A673 (cell line): ENCODE measurements at places on chromosomes 12 and 14. TPM values are rescaled to one million over a fixed set of nuclear protein-coding genes. Genes with fewer than 3 reads are reported as not detected.

- H3K27ac ChIP-seq, result no peak overlapping the region
- peaks cover 24% of the 10 kb centered on the region for H3K4me1 ChIP-seq
- no peak overlapping the region for H3K4me3 ChIP-seq
- DNase-seq, result no peak
- H3K36me3 ChIP-seq, result no peaks in the 10 kb centered on the region
Measured at GRCh38 chr14:71485833-71486232, 446.4 kb upstream of the RGS6 start.

GRCh38 chr14:50062438-50063085 is 53.8 kb downstream of the VCPKMT start:
- H3K36me3 ChIP-seq, result no peaks in the 10 kb centered on the region
- no peak overlapping the region for H3K4me3 ChIP-seq
- peaks cover 42% of the 10 kb centered on the region for H3K4me1 ChIP-seq
- H3K27ac ChIP-seq, result peak overlapping the region; percentile 93
- DNase-seq, result peak; percentile 92

DNA sequence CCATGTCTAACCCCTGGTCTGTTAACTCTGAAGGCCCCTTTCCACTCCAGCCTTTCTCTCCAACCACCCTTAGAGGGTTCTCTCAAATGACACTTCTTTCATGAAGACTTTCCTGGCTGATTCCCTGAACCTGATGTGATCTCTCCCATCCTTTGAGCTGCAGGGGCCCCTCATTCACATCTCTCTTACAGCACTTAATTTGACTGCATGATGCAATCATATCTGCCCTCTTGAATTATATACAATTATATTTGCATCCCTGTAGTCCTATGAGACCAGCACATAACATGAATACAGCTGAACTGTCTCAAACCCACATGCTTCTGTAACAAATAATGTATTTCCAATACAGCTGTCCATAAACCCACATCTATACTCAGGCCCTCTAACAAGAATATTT is 56.4 kb downstream of the PPP2R5E start:
- no peaks in the 10 kb centered on the region for H3K27me3 ChIP-seq
- peaks cover 23% of the 10 kb centered on the region for H3K4me1 ChIP-seq
- H3K36me3 ChIP-seq, result no peaks in the 10 kb centered on the region
- H3K27ac ChIP-seq, result peak overlapping the region; percentile 35
- H3K4me3 ChIP-seq, result no peak overlapping the region
- DNase-seq, result no peak

Gene SLC8A3
- total RNA-seq, result not detected in 2 replicates

- no peaks in the 10 kb centered on the region for H3K36me3 ChIP-seq
- no peak overlapping the region for H3K4me3 ChIP-seq
- H3K27me3 ChIP-seq, result no peaks in the 10 kb centered on the region
- no peak for DNase-seq
Measured at GRCh38 chr12:73421832-73422231, 1115.8 kb upstream of the ATXN7L3B start.

Gene PTGDR
- total RNA-seq, result not detected in 2 replicates

Gene CLEC6A
- not detected in 2 replicates for total RNA-seq

DNA sequence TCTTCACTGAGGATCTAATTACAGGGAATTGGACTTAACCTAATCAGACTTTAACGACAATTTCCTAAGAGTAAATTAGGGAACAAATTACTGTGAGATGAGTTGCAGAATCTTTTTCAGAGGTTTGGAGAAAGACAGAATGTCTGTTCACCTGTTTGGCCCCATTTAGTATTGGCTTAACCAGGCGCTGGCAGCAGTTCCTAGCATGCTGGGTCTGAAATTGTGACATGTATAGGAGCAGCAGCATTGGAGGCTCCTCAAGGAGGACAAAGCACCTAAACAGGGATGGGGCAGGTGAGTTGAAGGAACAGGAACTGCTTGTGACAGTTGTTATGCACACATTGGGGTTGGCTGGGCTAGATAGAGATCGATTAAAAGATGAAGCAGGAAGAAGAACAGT is 51.0 kb downstream of the KCNMB4 start:
- no peak for DNase-seq
- no peaks in the 10 kb centered on the region for H3K27me3 ChIP-seq
- no peaks in the 10 kb centered on the region for H3K36me3 ChIP-seq
- no peak overlapping the region for H3K27ac ChIP-seq

Gene ANKLE2
- total RNA-seq, result 103 and 107 TPM in 2 replicates

GRCh38 chr14:21075719-21076437 is 5.8 kb downstream of the ARHGEF40 start:
- no peaks in the 10 kb centered on the region for H3K27me3 ChIP-seq
- H3K4me1 ChIP-seq, result peaks cover 14% of the 10 kb centered on the region
- H3K27ac ChIP-seq, result no peak overlapping the region
- DNase-seq, result no peak
- H3K36me3 ChIP-seq, result peaks cover 72% of the 10 kb centered on the region

DNA sequence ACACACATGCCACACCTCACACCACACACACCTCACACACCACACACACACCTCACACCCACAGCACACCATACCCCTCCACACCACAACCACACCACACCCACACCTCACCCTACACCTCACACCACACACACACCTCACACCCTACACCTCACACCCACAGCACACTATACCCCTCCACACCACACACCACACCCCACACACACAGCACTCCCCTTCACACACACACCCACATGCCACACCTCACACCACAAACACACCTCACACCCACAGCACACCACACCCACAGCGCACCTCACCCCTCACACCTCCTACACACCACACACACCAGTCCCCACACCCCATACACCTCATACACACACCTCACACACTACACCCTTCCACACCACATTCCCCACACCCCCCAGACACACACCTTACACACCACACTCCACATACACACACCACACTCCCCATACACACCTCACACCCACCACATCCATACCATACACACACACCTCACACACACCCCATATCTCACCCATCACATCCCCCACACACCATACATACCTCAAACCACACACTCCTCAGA is 80.0 kb downstream of the ACTN1 start:
- H3K27me3 ChIP-seq, result no peaks in the 10 kb centered on the region
- no peak for DNase-seq
- H3K4me1 ChIP-seq, result no peaks in the 10 kb centered on the region
- no peak overlapping the region for H3K4me3 ChIP-seq
- peaks cover 43% of the 10 kb centered on the region for H3K36me3 ChIP-seq
- H3K27ac ChIP-seq, result no peak overlapping the region

DNA sequence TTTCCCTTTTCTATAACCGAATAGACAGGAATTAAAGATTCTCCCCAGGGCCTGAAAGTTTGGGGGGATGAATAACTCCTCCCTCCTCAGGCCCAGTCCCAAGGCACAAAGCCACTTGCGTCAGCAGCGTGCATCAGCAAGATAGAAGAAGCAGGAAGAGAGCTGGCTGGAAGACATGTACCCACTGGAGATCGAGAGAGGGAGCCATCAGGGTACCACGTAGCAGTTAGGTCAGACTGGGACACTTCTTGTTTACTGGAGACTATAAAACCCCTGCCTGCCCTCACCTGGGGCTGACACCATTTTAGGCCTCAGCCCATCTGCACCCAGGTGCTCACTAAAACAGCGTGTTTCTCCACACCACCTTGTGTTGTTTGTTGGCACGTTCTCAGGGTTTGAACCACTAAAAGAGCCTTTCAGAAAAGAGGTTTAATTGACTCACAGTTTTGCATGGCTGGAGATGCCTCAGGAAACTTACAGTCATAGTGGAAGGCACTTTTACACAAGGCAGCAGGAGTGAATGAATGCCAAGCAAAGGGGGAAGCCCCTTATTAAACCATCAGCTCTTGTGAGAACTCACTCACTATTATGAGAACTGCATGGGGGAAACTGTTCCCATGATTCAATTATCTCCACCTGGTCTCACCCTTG is 93.2 kb downstream of the TMTC3 start:
- no peaks in the 10 kb centered on the region for H3K27me3 ChIP-seq
- no peak overlapping the region for H3K4me3 ChIP-seq
- H3K27ac ChIP-seq, result no peak overlapping the region
- DNase-seq, result no peak
- no peaks in the 10 kb centered on the region for H3K36me3 ChIP-seq

Gene ASPG
- not detected in 2 replicates for total RNA-seq

GRCh38 chr12:123941624-123942237 is 30.9 kb downstream of the CCDC92 start:
- no peaks in the 10 kb centered on the region for H3K36me3 ChIP-seq
- no peaks in the 10 kb centered on the region for H3K4me1 ChIP-seq
- H3K27me3 ChIP-seq, result no peaks in the 10 kb centered on the region
- no peak overlapping the region for H3K4me3 ChIP-seq
- DNase-seq, result no peak
- H3K27ac ChIP-seq, result no peak overlapping the region

DNA sequence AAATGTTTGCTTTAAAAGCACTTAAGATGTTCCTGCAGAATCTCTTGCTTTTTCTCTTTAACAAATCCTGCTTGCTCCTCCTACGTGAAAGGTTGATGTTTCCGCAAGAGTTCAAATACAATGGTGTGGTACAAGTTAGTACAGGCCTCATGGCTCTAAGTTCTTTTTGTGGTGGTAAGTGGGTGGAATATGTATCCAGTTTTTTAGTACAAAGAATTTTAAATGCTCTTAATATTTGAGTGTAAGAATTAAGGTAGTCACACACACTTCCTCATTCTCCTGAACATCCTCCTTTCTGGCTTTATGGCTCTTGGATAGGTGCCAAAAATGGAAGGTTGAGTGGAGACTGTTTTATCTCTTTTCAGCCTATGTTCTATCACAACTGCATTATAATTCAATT is 1.8 kb downstream of the OTOGL start:
- H3K4me3 ChIP-seq, result no peak overlapping the region
- H3K27me3 ChIP-seq, result no peaks in the 10 kb centered on the region
- no peak overlapping the region for H3K27ac ChIP-seq
- no peaks in the 10 kb centered on the region for H3K36me3 ChIP-seq
- DNase-seq, result peak; percentile 21

- H3K4me1 ChIP-seq, result no peaks in the 10 kb centered on the region
- no peaks in the 10 kb centered on the region for H3K36me3 ChIP-seq
- H3K27ac ChIP-seq, result no peak overlapping the region
- no peak overlapping the region for H3K4me3 ChIP-seq
- no peaks in the 10 kb centered on the region for H3K27me3 ChIP-seq
Measured at GRCh38 chr12:31584782-31585181, 6.2 kb downstream of the DENND5B start.

DNA sequence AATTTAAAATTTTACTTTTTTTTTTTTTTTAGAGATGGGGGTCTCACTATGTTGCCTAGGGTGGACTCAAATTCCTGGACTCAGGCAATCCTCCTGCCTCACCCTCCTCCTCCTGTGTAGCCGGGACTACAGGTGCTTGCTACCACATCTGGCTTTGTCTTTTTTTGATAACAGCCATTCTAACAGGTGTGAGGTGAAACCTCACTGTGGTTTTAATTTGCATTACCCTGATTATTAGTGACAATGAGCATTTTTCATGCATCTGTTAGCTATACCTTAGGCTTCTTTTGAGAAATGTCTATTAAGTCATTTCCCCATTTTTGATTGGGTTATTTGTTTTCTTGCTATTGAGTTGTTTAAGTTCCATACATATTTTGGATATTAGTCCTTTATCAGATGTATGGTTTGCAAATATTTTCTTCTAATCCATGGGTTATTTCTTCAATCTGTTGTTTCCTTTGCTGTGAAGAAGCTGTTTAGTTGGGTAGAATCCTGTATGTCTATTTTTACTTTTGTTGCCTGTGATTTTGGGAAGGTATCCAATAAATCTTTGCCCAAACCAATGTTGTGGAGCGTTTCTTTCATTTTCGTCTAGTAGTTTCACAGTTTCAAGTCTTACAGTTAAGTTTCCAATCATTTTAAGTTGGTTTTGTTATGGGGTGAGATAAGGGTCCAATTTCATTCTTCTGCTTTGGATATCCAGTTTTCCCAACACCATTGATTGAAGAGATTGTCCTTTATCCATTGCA is 86.1 kb downstream of the MYF5 start:
- no peak overlapping the region for H3K27ac ChIP-seq
- H3K4me1 ChIP-seq, result no peaks in the 10 kb centered on the region
- H3K36me3 ChIP-seq, result no peaks in the 10 kb centered on the region

Gene RIPK3
- total RNA-seq, result not detected in 2 replicates

GRCh38 chr12:14975457-14975856 is 2.6 kb downstream of the PDE6H start:
- H3K27ac ChIP-seq, result no peak overlapping the region
- no peak overlapping the region for H3K4me3 ChIP-seq
- H3K4me1 ChIP-seq, result no peaks in the 10 kb centered on the region
- no peaks in the 10 kb centered on the region for H3K27me3 ChIP-seq
- DNase-seq, result no peak

Gene ASIC1
- 2.7 and 5.5 TPM in 2 replicates for total RNA-seq

- H3K4me1 ChIP-seq, result peaks cover 19% of the 10 kb centered on the region
- no peak overlapping the region for H3K27ac ChIP-seq
- H3K36me3 ChIP-seq, result peaks cover 19% of the 10 kb centered on the region
- no peak overlapping the region for H3K4me3 ChIP-seq
- no peaks in the 10 kb centered on the region for H3K27me3 ChIP-seq
- DNase-seq, result no peak
Measured at GRCh38 chr12:46374310-46374709, 1.7 kb upstream of the SLC38A2 start.

DNA sequence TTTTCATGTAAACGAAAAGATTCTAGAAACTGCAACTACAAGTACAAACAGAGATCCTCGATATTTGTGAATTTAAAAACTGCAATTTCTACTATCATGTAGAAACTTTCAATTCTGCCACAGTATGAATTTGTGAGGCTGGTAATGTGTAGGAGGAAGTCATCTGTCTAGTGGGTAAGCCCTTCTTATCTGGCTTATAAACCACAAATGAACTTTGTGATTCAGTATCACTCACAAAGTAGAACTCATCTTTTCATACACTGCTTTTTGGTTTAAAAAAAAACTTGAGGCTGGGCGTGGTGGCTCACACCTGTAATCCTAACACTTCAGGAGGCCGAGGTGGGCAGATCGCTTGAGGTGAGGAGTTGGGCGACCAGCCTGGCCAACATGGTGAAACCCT is 20.7 kb downstream of the GTF2A1 start:
- H3K4me3 ChIP-seq, result no peak overlapping the region
- no peaks in the 10 kb centered on the region for H3K4me1 ChIP-seq
- H3K27ac ChIP-seq, result no peak overlapping the region
- H3K27me3 ChIP-seq, result no peaks in the 10 kb centered on the region
- H3K36me3 ChIP-seq, result peaks cover 46% of the 10 kb centered on the region

DNA sequence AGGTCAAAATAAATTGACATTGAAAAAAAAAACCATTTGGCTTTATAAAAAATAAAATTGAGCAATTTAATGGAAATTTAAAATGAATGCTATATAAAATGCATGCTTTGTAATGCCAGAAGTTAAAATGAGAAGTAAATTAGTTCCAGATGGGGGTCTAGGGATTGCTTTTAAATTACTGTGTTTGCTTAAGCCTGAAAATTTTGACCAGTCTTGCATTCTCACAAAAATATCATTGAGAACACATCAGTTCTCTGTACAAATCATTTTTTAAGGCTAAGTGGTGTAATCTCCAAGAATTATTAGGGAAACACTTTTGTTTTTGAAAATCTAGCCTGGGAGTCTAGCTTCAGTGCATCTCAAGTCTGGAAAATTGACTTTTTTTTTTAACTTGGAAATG is 90.7 kb downstream of the RERG start:
- no peak overlapping the region for H3K27ac ChIP-seq
- H3K4me3 ChIP-seq, result no peak overlapping the region
- no peaks in the 10 kb centered on the region for H3K27me3 ChIP-seq
- no peaks in the 10 kb centered on the region for H3K36me3 ChIP-seq
